ENCODE measurements at places on chromosomes 3 and 15. TPM values are rescaled to one million over a fixed set of nuclear protein-coding genes. Genes with fewer than 3 reads are reported as not detected.

PAQR9 gene
- 2.3 TPM for total RNA-seq

NR2E3 gene
- total RNA-seq = 0.62 TPM

ADAMTSL3 gene
- total RNA-seq = 0.87 TPM

ACTC1 gene
- total RNA-seq = 26.2 TPM

GOLGA8T gene
- 0.54 TPM for total RNA-seq

DNA sequence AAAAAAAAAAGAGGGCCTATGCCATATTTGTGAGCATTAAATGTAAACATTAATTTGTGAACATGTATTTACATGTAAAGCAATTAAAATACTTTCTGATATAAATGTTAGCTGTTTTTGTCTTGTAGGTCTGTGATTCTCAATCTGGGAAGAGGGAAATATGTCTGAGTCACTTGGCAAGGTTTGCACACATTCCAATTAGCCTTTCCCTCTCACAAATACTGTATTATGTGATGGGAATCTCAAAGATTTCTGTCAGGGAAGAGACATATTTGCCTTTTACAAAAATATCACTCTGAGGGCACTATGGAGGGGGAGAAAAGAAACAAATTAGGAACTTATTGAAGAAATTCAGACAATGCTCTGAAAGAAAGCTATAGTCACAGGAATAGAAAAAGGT, 483.6 kb downstream of the GBE1 start:
- H3K4me1 ChIP-seq = peaks cover 13% of the 10 kb centered on the region
- DNase-seq = no peak
- no peaks in the 10 kb centered on the region for H3K36me3 ChIP-seq
- no peak overlapping the region for H3K4me3 ChIP-seq
- no peak overlapping the region for H3K27ac ChIP-seq

DNA sequence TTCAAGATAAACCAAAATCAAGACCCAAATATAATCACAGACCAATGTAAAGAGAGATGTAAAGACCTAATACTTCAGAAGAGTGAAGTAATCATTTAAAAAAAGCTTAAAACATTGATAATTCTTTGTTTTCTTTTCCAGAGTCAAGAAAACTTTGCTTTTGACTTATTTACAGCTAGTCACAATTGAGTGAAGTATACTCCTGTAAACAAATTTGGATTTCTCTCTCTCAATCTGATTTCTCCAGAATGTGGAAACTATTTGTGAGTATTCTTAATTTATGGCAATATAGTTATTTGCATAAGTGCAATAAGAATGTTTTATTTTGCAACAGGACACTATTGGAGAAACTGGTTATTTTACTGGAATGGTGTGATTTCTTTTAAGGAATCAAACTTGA, 43.7 kb upstream of the ZBTB20 start:
- no peaks in the 10 kb centered on the region for H3K36me3 ChIP-seq
- H3K27ac ChIP-seq = no peak overlapping the region
- DNase-seq = no peak

DNA sequence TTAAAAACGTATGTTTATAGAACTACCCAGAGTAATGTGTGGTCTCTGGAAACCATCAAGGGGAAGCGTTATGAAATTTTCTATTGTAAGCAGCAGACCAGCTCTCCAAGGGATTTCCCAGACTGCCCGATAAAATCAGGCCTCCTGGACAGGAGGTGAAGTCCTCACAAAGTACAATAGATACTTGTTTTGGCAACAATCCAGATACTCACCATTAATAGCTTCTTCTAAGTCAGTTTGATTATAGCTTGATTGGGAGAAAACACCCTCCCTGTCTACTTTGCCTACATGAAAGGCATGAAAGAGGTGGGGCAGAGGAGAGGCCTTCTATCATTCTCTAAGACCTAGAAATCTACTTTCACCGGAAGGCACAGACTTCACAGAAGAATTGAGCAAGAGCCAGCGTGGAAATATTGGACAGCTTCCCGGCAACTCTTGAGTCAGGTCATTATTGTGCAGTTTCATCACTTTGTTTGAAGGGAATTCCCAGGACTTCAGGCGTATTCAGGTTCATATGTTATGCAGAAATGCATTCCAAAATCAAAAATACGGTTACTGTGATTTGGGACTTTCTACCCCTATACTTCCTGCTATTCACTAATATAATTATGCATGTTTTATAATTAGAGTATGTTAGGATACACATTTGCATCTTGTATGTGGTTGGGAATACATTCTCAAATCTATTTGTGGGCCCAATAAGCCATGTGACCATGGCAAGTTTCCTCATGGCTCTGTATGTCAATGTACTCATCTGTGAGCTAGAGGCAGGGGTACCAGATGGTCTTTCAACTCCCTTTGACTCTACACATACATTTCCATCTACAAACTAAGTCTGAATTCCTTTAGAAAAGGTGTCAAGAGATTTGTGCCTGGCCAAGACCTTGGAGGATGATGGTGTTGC, 103.5 kb downstream of the CD47 start:
- no peak for DNase-seq
- H3K4me3 ChIP-seq = no peak overlapping the region
- no peaks in the 10 kb centered on the region for H3K27me3 ChIP-seq
- H3K27ac ChIP-seq = no peak overlapping the region
